ENCODE measurements at places on chromosomes 1 and 21.
A peak's percentile ranks its signal among the peaks of the same experiment; 100 is the strongest.

- no peak for DNase-seq
Observed at GRCh38 chr1:22572818-22573217, 9.5 kb downstream of the EPHA8 start.

- DNase-seq, result no peak
Observed at GRCh38 chr1:20928146-20928545, 141.0 kb upstream of the HP1BP3 start.

- DNase-seq, result peak; percentile 87
Observed at GRCh38 chr21:45974073-45975019, 7.2 kb upstream of the COL6A1 start.

- no peak for DNase-seq
Observed at GRCh38 chr21:32173121-32173724, 105.6 kb downstream of the MIS18A start.

GRCh38 chr1:244012202-244012601, 38.9 kb upstream of the ZBTB18 start:
- DNase-seq, result peak; percentile 56

GRCh38 chr1:184888505-184888904, 85.8 kb downstream of the NIBAN1 start:
- DNase-seq, result no peak

- peak; percentile 9 for DNase-seq
Observed at GRCh38 chr21:36730291-36731281, 31.7 kb downstream of the SIM2 start.

DNA sequence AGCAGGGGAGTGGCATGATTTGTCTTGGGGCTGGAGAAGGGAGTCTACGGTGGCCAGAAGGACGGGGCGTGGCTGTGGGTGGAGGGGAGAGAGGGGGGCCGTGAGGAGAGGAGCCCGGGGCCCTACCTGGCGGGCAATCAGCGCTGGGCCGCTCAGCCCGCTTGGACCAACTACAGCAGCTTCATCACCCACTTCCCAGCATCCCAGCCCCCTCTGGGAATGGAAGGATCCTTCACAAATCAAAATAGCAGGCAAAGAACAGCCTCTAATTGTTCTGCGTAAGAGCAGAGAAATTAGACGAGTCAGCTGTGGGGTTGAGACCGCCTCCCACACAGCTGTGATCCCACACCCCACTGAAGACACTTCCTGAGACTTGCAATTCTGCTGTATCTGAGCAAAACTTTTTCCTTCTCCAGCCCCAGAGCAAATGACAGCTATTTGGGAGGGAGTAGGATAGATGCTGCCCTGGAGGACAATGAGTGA, 43.5 kb downstream of the OPRD1 start:
- DNase-seq, result no peak
